ENCODE measurements at places on chromosomes 7 and 10.

DNA sequence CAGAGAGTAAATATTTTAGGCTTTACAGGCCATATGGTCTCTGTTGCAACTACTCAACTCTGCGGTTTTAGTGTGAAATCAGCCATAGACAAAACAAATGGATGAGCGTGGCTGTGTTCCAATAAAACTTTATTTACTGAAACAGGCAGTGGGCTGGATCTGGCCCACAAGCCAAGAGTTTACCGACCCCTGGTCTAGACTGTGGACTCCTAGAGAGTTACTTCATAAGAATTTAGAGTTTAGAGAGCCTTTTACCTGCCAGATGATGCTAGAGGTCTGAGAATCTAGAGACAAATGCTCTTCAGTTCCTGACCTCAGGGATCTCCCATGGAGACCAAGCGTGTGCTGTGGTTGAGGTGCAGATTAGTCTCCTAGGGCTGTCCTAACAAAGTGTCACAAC is 174.8 kb downstream of the PTEN start:
- DNase-seq: no peak

DNA sequence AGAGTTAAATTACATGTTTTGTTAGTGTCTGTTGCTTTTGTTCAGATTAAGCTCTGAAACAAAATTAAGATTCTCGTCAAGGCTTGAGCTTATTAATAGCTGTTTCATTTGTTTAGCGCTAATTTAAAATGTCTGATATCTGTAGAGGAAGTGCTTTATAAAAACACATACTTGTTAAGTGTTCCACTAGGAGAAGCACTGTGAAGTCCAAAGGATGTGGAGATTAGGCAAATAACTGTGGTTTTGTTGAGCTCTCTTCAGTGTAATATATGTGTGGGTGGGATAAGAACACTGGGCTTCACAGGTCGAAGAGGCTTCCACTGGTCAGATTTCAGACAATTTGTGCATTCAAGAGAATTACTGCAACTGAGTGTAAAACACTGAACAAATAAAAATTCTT is 242.0 kb downstream of the AUTS2 start:
- no peak for DNase-seq

GRCh38 chr7:2008936-2009540 is 223.7 kb downstream of the MAD1L1 start:
- no peak for DNase-seq

DNA sequence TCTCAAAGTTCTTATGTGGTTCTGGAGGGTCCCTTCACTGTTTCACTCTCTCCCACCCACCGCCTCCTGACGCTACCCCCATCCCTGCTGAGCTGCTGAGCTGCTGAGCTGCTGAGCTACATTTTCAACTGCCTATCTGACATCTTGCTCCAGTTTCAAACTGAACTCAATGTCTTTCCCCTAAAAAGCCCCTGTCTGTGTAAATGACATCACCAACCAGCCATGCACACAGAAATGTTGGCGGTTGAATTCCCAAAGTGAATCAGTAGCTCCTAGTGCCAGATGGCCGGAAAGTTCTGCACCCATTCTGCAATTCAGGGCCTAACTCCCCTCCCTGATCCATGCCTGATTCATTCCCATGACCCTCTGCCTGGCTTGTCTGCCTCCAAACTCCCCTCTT is 71.2 kb downstream of the WNT2 start:
- DNase-seq: no peak

GRCh38 chr10:131698232-131698631 is 202.6 kb upstream of the PPP2R2D start:
- no peak for DNase-seq

DNA sequence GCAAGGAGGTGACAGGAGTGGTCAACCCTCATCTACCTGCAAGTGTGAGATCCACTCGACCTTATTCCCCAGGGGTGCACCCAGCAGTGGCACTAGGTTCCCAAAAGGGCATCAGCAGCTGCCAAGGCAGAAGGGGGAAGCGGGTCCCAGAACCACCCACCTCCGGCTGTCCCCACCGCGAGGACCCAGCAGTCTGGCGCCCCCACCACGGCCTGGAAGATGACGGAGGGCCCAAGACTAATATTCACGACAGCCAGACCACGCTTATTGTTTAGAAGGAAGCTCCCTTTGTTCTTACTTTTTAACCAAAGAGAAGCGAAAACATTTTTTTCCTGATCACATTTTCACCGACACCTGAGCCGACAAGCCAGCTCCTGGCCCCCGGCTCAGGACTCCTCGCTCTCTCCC is 3.6 kb upstream of the EVX1 start:
- DNase-seq: no peak

- no peak for DNase-seq
Measured at GRCh38 chr10:133022776-133023100, 65.0 kb upstream of the ADGRA1 start.

DNA sequence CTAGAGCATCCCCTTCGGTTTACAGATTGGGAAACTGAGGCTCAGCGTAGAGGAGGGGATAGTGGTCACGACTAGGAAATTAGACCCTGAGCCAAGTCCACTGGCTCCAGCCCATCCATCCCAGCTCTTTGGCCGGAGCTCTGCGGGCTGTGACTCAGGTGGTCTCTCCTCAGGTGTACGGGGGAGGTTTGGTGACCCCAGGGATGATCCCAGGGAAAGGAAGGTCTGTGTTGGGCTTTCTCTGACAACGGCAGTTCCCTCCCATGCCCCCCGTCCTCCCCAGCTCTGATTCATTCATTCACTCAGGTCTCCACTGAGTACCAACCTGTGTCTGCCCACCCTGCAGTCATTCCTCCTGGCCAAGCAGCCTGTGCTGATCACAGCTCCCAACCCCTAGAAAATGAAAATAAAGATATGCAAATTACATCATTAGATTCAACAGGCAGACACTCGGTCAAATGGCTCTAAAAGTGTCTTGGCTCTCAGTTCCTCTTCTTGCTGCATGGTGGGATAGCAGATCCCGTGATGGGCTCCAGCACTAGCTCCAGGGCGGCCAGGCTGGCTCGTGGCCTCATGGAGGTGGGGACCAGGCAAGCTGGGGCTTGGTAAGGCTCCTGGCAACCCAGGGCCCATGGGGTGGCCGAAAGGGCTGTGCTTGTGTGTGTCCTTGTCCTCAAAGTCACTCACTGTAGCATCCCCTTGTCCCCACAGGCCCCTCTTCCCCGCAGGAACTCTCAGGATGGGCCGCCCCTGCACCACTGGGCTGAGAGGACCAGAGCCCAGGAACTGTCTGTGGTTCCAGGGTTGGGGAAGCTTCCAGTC is 37.8 kb downstream of the CLRN3 start:
- no peak for DNase-seq

- DNase-seq: no peak
Measured at GRCh38 chr7:78153285-78153684, 354.7 kb downstream of the PHTF2 start.

- DNase-seq: no peak
Measured at GRCh38 chr10:35735412-35735811, 93.3 kb upstream of the FZD8 start.

GRCh38 chr7:112873831-112874553 is 83.8 kb upstream of the TMEM168 start:
- no peak for DNase-seq

- DNase-seq: no peak
Measured at GRCh38 chr7:43462836-43463235, 120.1 kb upstream of the STK17A start.

GRCh38 chr10:68601501-68602265 is 41.5 kb downstream of the TET1 start:
- DNase-seq: no peak

Measured in stimulated activated CD4-positive, alpha-beta T cell treated with anti-CD3 and anti-CD28 coated beads, Interleukin-1b, Interleukin-23, amount 100 ng/mL, for 24 hours (primary cell).